ENCODE measurements at places on chromosomes 5 and 9.

DNA sequence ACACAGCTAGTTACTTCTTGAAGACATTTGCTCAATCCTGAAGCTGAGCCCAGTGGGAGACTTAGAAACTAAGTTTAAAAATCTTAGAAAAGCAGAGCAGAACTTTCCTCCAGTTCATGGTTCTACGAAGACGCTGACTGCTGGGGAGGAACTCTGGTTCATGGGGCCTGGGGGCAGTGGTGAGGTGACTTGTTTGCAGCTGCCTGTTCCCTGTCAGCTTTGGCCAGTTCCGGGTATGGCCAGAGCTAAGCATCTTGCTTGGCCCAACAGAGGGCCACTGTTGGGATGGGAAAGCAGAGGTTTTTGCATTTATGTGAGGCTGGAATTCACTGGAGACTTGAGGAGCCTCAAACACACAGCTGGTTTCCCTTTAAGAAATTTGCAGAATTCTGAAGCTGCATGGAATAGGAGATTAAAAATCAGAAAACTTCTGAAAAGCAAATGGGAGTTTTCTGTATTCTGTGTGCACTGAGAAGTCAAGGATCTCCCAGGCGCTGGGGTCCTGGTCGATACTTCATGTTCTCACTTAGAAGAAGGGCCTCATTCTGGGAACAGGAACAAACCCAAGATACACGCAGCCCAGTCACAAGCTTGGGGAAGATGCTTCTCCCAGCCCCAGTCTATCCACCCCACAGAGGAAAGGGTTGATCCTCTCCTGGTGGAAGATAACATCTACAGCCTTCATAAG is 10.6 kb upstream of the HMHB1 start:
- no peak for DNase-seq

DNA sequence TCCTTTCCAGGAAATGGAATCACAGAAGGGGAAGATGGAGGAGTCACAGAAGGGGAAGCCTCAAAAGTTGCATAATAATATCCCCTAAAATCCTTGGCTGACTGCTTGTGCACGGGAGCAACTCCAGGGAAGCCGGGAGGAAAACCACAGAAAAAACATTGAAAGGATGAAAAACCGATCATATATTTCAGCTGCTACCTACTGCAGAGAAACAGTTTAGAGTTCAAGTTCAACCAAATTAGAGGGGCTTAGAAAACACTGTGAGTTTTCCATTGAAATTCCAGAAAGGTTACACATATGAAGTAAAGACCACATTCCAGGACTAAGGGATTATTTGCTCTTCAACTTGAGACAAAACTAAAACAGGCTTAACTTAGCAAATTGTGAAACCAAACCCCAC is 37.6 kb upstream of the MTAP start:
- no peak for DNase-seq

- DNase-seq = no peak
These were observed 224.0 kb upstream of the IRX4 start for GRCh38 chr5:2106721-2107120.

- DNase-seq = no peak
These were observed 22.2 kb downstream of the RCL1 start for GRCh38 chr9:4814913-4815312.

GRCh38 chr9:4106760-4107143 is 193.1 kb downstream of the GLIS3 start:
- DNase-seq = peak; percentile 69

- DNase-seq = no peak
These were observed 100.4 kb downstream of the EBF1 start for GRCh38 chr5:158999339-158999738.

GRCh38 chr5:80368661-80369480 is 39.0 kb upstream of the ZFYVE16 start:
- no peak for DNase-seq

DNA sequence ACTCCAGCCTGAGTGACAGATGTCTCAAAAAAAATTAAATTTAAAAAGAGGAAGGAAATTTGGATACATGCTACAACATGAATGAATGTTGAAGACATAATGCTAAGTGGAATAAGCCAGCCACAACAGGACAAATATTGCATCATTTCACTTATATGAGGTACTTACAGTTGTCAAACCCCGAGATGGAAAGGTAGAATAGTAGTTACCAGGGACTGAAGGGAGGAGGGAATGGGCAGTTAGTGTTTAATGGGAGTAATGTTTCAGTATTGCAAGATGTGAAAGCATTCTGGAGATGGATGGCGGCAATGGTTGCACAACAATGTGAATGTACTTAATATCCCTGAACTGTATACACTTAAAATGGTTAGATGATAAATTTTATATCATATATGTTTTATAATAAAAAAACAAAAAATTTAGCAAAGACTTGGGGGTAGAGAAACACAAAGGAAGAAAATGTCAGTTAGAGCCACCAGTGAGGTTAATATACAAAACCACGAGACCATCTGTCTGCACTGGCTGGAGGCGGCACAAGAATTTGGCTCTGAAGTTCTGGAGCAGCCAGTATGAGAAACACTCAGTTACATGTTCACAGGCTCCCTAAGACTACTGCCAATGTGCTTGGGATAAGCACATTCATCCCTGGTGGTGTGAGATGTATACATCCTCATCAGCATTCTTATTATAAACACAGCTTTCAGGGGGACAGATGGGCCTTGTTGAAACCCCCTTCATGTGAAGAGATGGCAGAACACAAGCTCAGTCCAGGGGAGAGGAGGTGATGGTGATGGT is 37.0 kb upstream of the RPS23 start:
- no peak for DNase-seq

DNA sequence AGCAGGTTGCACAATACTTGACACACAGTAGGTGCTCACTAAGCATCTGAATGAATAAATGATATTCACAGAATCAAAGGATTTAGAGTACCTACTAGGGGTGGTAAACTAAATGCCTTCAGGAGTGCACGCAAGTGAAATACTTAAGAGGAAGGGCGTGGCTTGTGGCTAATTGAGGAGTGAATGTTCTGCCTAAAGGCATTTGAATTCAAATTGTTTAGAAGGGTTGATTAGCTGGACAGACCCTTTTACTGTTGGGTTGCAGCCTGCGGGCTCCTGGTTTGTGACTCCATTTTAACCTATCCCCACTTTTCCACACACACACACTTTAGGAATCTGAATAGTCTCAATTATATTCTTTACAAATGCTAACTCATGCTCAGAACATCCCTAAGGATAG is 63.1 kb downstream of the PPP2R2B start:
- no peak for DNase-seq

- DNase-seq = no peak
These were observed 23.3 kb downstream of the CAVIN4 start for GRCh38 chr9:100601216-100601615.

Measured in HS-5 (cell line).